ENCODE measurements at places on chromosomes 6 and 20.

DNA sequence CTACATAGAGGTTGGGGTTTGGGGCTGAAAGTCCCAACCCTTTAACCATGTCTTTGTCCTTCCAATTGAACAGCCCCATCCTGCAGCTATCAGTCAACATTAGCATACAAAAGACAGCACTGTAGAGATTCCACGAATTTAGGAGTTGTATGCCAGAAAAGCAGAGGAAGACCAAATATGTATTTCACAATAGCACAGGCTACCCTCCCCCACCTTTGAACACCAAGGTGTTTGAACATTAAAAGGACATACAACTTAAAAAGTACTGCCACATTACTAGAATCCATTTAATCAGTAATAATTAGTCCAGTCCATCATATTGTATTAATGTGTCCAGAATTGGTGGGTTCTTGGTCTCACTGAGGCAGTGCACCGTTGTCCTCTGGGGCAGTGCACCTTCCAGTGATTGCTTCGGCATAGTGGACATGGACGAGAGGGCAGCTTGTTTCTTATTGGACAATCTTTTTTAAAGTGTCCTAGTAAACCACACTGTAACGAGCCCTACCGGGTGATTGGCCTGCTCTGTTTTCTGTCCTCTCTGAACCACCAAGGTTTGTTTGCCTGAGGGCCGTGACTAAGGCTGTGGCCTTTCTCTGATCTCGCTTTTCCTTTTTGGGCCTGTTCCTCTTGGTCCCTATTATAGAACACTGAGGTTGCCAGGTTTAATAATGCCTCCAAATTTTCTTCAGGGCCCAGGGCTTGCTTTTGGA lies 36.4 kb downstream of the GSTA4 start:
- DNase-seq = no peak

- no peak for DNase-seq
Measured at GRCh38 chr6:133214267-133214666, 26.9 kb upstream of the EYA4 start.

- no peak for DNase-seq
Measured at GRCh38 chr6:29087213-29087612, at the start of gene OR2B3. Gene OR2B3 (minus strand): TSS chr6:29087313. CDS start chr6:29087248, 65 bp downstream.

DNA sequence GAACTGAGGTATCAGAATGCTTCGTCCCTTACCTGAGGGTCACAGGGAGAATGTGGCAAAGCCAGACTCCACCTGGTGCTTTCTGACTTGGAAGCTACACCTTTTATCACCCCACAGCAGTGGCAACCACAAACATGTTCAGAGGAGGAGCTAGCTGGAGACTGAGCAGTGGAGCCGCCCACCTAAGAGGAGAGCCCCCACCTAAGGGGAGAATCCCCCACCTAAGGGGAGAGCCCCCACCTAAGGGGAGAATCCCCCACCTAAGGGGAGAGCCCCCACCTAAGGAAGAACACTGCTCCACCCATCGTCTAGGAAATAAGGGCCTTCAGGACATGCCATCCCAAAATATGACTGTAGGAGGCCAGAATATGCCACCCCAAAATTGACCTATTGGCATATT lies 4.0 kb downstream of the SLC52A3 start:
- DNase-seq = no peak

DNA sequence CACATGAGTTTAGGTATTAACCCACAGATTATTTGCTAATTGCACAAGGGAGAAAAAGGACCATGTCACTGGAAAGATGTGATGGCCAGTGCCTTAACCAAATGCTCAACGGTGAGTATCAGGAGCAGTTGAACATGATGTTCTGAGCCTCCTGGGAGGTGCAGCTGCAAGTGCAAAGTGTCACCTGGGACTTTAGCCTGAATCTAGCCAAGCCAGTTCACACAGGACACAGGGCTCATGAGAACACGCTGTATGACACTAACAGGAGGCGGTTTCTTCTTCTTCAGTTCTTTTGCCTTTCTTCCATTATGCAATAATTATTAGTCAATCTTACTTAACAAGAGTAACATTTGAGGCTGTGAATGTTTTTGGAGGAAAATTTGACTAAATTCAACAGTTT lies 225.3 kb downstream of the THBS2 start:
- DNase-seq = no peak

DNA sequence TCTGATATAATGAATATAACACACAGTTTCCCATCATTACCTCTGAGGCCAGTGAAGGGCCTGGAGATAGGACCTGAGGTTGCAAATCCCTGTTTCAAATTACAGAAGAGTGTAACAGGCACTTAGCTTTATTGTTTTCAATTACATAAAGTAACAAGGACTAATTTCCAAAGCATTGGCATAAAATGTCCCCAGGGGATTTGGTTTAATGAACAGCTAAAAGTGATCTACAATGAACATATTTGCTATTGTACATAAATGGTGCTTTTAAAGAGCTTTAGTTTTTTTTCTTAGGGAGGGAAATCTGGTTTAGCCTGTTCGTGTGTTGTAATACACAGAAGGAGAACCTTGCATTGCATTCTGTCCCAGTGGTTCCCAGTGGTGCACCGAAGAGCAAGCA lies 54.4 kb downstream of the HMGN3 start:
- no peak for DNase-seq

DNA sequence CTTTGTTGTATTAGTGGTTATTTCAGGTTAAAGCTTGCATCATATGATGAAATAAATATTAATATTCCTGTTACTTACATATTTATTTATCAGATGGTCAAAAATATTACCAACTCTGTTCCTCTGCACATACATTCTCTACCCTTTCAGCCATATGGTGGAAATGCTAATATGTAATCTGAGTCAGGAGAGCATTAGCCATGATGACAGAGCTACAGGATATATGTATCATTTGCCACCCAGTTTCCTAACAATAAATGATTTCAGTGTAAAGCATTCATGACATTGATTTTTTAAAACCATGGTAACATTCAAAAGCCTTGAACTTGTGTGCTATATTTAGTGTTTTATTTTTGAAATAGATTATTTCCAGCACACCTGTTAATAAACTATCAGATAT lies 16.6 kb downstream of the POPDC3 start:
- no peak for DNase-seq

DNA sequence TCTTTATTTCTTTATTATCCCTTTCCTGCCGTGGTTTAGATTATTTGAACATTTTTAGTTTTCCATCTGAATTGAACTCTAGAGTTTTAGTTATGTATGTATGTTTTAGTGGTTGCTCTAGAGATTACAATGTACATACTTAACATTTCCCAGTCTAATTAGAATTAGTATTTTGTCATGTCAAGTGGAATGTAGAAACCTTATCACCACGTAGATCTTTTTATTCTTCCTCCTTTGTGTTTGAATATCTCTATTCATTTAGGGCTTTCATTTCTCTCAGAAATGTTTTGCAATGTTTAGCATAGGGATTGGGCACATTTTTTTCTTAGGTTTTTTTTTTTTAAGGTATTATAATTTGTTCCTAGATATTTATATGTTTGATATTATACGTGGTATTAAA lies 73.1 kb upstream of the EZR start:
- DNase-seq = no peak

DNA sequence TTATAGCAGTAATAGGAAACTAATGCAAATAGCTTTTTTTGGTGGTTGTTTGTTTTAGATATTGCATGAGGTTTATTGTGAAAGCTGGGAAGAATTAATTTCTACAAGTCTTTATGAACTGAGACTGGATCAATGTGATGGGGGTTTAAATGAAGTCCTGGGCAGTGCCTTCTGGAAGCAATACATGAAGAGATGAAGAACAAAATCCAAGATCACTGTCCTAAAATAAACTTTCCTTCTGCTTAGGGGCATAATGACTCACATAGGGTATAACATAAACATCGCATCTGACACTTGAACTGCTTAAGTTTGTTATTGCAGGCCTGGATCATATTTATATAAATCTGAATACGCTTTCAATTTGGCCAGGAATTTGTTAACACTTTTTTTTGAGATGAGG lies 20.9 kb upstream of the SHLD1 start:
- no peak for DNase-seq

DNA sequence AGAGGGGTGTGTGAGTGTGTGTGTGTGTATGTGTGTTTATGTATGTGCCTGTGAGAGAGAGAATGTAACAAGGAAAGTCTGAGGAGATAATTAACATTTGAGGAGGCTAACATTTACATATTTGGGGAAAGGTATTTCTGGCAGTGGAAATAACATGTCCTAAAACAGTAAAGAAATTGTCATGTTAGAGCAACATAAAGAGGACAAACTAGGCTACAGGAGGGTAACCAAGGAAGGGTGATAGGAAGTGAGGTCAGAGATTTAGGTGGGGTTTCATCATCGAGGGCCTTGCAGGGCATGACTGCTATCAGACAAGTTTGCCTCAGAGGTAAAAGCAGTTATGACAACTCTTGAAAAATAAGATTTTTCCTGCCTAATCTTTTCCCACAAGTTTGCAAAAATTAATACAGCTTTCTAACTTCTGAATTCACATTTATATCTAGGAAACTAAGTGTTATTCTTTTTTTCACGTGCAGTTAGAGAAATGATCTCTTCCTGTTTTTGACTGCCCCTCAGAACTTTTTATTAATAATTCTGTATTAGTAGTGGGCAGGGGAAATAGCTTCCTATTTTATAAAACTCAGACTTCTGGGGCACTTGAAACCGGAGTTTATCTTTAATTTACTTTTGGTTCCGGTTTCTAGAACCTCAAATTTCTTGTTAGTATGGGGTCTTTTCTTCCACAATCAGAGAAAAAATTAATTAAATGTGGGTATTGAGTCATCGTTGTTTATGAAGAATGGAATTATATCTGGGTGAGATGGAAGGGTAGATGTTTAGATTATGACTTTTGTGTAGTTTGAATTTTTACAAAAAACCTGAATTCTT lies 30.5 kb upstream of the RHAG start:
- no peak for DNase-seq

GRCh38 chr20:11851646-11852045 lies 66.0 kb upstream of the BTBD3 start:
- no peak for DNase-seq

DNA sequence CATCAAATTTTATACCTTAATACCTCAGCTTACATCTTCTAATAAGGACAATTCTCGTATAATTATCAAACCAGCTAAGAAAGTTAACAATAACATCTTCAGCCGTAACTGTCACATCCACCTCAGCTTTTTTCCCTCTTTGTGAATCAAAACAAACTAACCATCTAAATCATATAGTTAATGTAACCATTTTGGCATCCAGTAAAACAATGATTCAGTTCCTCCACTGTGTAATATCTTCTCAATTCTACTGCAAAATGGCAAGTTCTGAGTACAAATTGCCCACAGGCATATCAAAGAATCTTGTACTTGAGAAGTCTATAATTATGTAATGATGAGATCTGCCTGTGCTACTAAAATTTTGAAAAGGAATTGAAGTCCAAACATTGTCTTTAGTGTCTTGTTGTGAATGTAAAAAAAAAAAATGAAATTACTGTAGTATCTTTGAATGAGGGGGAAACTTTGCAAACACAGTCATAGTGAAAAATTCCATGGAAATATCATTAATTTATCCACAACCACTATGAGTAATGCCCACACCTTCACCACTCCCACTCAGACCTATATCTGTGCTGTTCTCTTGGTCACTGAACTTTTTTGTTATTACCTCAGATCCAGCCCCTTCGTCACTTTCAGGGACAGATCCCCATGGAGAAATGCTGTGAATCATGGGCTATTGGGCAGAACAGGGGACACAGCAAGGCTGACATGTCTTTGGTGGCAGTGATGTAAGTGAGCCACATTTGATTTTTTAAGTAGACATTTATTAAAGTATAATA lies 178.6 kb upstream of the RAB32 start:
- DNase-seq = no peak

- DNase-seq = no peak
Measured at GRCh38 chr6:166351715-166352285, 9.5 kb upstream of the SFT2D1 start.

DNA sequence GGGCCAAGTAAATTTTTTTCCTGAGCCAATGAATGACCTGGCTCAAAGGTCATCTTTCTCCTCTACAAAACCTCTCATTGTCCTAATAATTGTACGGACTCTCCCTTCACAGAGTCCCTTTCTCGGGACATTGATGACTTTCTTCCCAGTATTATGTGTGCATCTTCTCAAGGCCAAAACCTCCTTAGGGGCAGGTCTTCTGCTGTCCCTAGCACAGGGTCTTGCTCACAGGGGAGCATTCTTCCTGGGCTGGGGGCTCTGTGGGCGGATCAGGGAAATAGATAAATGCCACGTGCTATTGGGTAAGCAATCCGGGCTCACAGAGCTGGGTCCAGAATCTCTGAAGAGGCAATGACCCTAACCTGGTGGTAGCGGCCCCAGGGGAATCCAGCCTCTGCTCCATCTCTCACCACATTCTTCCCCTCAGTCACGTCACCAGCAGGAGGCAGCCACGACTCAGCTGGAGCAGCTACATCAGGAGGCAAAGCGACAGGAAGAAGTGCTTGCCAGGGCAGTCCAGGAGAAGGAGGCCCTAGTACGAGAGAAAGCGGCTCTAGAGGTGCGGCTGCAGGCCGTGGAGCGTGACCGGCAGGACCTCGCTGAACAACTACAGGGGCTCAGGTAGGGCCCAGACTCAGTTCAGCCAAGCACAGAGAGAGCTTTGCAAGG lies 23.5 kb downstream of the CEP250 start:
- DNase-seq = no peak

- no peak for DNase-seq
Measured at GRCh38 chr20:40582531-40582930, 106.5 kb downstream of the MAFB start.

DNA sequence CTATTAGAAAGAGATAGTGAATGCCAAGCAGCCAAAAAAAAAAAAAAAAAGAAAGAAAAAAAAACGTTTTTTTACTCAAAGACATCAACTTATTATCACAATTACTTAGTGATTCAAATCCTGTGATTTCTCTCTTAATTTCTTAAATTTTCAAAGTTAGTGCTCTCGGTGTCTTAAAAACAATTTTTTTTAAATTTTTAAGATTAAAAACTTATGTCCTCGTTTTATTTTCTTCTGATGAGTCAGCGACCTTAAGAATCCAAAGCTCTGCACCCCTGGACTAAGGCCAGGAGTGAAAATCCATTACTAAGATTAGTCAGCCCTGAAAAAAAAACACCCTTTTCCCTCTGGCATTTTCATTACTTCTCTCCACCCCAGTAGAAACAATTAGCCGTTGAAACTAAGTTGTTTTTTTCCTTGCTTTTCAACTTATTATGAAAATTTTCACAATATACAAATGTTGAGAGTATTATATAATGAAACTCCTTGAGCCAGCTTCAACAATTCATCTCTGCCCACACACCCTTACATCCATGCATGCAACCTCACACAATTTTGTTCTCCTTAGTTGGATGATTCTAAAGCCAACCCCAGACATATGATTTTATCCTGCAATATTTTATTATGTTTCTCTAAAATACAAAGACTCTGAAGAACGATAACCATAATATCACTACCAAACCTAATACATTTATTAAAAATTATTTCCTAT lies 85.6 kb upstream of the CARMIL1 start:
- peak; percentile 92 for DNase-seq

GRCh38 chr20:22582964-22583772 lies 1.2 kb downstream of the FOXA2 start:
- DNase-seq = no peak

- no peak for DNase-seq
Measured at GRCh38 chr6:140343128-140343527, 968.7 kb upstream of the CITED2 start.

- DNase-seq = no peak
Measured at GRCh38 chr6:25156123-25156522, 123.1 kb upstream of the CARMIL1 start.
